ENCODE measurements at places on chromosomes 16 and 17. TPM values are rescaled to one million over a fixed set of nuclear protein-coding genes. Genes with fewer than 3 reads are reported as not detected.

The TMEM101 gene
- 46.8 TPM for polyA plus RNA-seq

The HOXB7 gene
- polyA plus RNA-seq = 64.9 TPM

The DCTPP1 gene
- 45.0 TPM for polyA plus RNA-seq

The ITGB3 gene
- 17.7 TPM for polyA plus RNA-seq

The TEX14 gene
- 0.43 TPM for polyA plus RNA-seq

DNA sequence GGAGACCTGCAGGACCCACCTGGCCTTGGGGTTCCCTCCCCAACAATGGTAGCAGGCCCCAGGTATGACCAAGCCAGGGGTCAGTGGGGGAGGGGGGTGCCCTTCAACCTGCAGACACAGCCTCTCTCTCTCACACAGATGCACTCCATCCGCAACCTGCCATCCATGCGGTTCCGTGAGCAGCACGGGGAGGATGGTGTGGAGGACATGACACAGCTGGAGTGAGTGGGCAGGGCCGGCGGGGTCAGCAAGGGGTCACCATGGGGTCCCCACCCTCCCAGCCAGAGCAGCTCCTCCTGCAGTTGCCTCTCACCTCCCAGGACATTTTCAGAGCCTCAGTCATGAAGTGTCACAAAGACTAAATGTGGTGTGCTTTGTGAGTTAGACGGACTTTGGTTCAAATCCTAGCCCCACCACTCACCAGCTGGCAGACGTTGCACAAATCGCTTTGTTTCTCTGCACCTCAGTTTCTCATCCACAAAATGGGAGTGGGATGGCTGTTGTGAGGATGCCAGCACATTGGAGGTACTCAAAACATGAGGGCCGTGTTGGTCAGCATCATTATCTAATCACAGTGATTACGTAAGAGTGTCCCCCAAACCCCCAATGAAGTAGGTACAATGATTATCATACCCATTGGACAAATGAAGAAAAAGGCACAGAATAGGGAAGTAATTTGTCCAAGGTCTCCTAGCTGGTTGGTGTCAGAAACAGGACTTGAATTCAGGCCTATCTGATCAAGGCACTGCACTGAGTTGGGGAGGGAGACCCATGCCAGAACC, 16.0 kb downstream of the MYO15A start:
- no peak for DNase-seq

GRCh38 chr17:65079489-65079900, 23.0 kb upstream of the GNA13 start:
- DNase-seq = no peak

DNA sequence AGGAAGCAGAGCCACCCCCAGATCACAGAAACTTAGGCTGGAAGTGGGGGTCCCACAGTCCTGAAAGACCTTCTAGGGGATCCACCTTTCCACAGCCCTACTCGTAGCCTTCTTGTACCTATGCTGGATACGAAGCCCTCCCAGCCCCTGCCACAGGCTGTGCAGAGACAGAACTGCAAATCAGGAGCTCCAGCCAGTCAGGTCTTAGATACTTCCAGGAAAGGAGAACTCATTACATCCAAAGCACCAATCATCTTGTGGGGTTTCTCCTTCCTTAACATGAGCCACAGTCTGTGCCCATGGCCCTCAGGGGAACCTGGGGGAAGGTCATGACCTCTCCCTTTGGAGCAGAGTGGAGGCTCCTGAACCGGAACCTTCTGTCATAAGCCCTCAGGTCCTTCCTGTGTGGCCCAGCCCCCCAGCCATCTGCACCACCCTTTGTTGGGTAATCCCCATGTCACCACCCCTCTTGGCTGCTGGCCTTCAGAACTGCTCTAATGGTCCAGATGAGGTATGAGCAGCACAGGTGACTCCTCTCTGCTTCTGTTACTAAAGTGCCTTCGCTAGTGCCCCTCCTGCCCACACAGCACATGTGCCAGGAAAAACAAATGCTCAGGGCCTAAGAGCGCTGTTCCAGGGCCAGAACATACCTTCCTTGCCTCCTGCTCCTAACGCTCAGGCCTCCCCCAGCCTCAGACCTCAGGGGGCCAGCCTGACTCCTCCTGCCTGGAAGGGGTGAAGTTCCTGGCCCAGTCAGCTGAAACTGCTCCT, 14.6 kb downstream of the SRCIN1 start:
- no peak for DNase-seq

- no peak for DNase-seq
Observed at GRCh38 chr16:31361201-31362110, 6.5 kb downstream of the ITGAX start.

- DNase-seq = no peak
Observed at GRCh38 chr16:58338205-58338604, 43.4 kb upstream of the PRSS54 start.

GRCh38 chr16:75486014-75486675, 9.1 kb downstream of the CHST6 start:
- no peak for DNase-seq

DNA sequence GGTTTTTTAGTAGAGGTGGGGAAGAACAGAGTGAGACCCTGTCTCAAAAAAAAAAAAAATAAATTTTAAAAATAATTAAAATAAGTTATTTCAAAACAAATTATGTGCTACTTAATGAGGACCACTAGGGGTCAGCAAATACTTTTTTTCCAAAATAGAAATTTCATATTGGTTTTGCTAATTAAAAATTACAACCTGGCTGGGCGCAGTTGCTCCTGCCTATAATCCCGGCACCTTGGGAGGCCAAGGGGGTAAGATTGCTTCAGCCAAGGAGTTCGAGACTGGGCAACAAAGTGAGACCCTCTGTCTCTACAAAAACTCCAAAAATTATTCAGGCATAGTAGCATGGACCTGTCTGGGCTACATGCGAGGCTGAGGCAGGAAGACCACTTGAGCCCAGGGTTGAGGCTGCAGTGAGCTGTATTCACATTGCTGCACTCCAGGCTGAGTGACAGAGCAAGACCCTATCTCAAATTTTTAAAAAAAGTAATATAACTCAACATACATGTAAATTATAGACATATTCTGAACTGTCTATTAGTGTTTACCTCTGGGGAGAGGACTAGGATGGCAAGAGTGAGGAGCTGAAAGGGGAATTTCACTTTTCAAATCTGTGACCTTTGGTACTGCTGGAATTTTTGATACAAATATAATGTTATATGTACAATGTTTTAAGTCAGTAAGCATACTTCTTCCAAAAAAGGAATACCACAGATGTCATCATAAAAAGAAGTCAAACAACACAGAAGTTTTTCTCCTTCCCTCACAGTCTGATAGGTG, 8.1 kb downstream of the MEIOB start:
- DNase-seq = no peak

- DNase-seq = no peak
Observed at GRCh38 chr17:36204724-36205500, 6.0 kb upstream of the CCL4L2 start.

Data from left renal cortex interstitium (tissue), 4 donors.